ENCODE measurements at places on chromosomes 12 and 14.

GRCh38 chr12:108305991-108306501 lies 33.1 kb downstream of the CMKLR1 start:
- DNase-seq, result no peak

GRCh38 chr14:62718629-62719028 lies 326.6 kb downstream of the KCNH5 start:
- no peak for DNase-seq

DNA sequence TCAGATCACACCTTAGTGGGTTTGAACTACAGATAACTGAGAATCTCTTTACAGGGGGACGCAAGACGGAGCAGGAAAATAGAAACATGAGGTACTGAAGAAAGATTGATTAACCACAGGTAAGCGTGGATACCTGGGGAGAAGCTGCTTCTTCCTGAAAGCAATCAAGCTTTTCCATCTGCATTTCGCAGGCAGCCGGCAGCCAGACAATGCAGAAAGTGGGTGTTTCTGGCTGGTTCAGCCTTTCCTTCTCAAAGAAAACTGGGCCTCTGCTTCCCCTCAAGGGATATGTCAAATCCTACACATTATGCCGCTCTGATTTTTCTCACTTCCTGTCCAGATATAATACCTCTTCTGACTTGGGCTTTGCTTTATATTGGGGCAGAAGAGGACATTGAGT lies 39.1 kb upstream of the PPFIA2 start:
- no peak for DNase-seq

GRCh38 chr14:20671597-20672283 lies 12.6 kb upstream of the RNASE4 start:
- no peak for DNase-seq

DNA sequence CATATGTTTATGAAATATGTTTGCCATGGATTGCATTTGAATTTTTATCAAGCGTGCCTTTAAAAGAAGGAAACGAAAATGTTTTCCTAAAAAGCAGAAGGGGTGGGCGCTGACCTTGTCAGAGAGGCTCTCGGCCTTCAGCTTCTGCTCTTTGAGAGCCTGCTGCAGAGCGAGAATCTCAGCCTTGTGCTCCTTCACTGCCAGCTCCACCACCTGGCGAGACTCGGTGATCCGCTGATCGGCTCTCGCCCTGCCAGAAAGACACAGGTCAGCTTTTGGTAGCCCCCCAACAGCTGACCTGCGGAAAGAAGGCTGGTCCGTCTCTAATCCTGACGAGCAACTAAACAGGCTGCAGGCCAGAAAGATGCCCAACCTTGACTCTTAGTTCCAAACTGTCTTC lies 62.4 kb downstream of the PRKAB1 start:
- no peak for DNase-seq

GRCh38 chr14:70655110-70655826 lies 13.6 kb downstream of the TTC9 start:
- peak; percentile 94 for DNase-seq

- no peak for DNase-seq
Measured at GRCh38 chr12:2886768-2887450, 3.8 kb upstream of the TULP3 start.

- DNase-seq, result no peak
Measured at GRCh38 chr12:71671816-71672215, 7.7 kb downstream of the THAP2 start.

DNA sequence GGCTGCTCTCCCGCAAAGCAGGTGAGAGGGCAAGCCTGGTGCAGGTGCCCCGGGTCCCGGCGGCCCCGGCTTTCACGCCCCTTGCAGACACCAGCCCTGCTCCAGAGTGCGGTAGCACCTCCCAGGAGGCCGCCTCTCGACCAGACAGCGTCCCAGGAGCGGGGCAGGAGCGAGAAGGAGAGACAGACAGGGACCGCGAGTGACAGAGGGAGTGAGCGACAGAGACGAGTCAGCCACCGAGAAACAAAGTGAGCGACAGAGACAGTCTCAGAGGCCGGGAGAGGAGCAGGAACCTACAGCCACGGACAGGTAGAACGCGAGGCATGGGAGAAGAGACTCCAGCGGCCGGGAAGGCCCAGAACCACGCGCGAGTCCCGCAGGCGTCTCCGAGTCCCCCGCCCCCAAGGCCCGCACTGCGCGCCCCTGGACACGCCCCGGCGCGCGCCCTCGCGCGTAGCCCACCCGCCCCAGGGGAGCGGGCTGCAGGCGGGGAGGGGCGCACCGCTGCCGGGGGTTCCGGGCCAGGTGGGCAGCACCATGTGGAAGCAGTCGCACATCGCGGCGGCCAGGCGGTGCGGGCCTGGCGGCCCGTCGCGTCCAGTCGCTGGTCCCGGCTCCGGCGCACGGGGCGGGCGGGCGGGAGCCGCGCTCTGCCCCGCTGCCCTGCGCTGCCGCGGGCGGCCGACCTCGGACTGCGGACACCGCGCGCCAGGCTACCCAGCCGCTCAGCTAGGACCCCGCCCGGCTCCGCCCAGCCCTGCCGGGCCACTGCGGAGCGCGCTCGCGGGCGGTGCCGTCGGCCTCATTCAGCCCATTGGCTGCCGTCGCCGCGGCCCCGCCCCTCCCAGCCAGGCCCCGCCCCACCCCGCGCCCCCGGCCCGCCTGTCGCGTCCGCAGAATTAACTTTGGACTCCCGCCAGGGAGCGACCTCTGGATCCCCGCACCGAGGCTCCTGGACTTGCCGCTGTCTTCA lies at the start of gene AHNAK2:
AHNAK2 (minus strand) TSS at position 694 of the 973 bp plus-strand sequence; CDS start at position 557, 137 bp downstream.
- peak; percentile 91 for DNase-seq

DNA sequence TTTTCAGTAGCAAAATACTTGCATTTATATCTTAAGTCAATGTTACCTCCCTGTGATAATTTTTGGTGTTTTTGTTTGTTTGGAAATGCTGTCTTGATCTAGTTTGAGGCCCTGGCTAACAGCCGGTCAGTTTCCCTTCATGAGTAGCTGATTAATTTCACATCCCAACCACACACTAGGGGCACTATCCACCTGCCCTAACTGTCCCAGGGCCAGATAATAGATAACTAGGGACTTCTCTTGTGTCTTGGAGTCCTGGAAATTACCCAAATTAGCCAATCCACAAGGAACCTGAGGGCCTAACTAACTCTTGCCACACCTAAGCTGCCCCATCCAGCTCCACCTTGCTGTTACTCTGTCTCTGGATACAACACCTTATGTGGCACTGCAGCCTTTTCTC lies 399.9 kb downstream of the FOXG1 start:
- no peak for DNase-seq
